Activated naive CD8-positive, alpha-beta T cell treated with anti-CD3 and anti-CD28 coated beads, Interleukin-2, amount 10 ng/mL, durations not matched to agents 7 days and 5 days (primary cell): ENCODE measurements at places on chromosomes 4 and X.
A peak's percentile ranks its signal among the peaks of the same experiment; 100 is the strongest.

DNA sequence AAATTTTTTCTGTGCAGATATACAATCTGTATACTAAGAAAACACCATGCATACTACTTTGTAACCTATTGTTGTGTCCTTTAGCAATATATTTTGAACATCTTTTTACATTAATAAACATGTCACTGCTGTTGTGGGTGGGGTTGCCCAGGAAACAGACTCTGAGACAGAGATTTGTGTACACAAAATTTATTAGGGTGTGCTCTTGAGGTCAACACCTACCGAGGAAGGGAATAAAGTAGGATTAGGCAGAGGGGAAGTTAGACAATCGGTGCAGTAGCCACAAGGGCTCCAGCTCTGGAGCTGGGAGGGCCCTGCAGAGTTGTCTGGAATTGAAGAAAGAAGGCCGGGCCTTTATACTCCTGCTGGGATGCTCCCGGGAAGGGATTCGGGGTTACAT is 56.4 kb downstream of the CXorf58 start:
- H3K36me3 ChIP-seq: peaks cover 1% of the 10 kb centered on the region
- H3K4me1 ChIP-seq: peaks cover 10% of the 10 kb centered on the region
- no peak for DNase-seq
- H3K27ac ChIP-seq: no peak overlapping the region

DNA sequence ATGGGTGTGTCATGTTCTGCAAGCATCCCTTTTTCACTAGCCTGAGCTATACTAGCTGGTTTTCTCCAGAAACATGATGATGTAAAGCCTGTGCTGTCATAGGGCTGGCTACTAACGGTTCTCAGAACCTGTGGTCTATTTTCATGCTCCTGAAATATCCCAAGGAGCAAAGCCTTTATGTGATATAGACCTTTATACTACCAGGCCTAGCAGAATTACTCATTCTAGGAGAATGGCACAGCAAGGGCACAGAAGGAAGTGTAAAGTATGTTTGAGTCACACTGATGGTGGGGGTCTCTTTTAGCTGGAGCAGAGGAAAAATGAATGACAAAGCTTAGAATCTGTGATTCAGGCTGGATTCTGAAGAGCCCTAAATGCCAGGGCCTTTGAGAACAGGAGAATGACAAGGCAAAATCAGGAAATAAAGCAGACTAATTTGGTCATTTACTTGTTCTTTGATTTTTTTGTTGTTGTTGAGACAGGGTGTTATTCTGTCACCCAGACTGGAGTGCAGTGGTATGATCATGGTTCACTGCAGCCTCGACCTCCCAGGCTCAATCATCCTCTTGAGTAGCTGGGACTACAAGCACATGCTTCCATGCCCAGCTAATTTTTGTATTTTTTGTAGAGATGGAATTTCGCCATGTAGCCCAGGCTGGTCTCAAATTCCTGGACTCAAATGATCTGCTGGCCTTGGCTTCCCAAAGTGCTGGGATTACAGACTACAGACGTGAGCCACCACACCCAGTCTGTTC is 11.8 kb downstream of the TCEAL1 start:
- no peaks in the 10 kb centered on the region for H3K36me3 ChIP-seq
- peaks cover 11% of the 10 kb centered on the region for H3K27me3 ChIP-seq
- H3K4me1 ChIP-seq: no peaks in the 10 kb centered on the region
- DNase-seq: no peak
- H3K4me3 ChIP-seq: no peak overlapping the region

- no peak overlapping the region for H3K27ac ChIP-seq
- no peak for DNase-seq
- H3K27me3 ChIP-seq: no peaks in the 10 kb centered on the region
- no peaks in the 10 kb centered on the region for H3K4me1 ChIP-seq
Observed at GRCh38 chr4:71841336-71841735, 57.5 kb upstream of the GC start.

DNA sequence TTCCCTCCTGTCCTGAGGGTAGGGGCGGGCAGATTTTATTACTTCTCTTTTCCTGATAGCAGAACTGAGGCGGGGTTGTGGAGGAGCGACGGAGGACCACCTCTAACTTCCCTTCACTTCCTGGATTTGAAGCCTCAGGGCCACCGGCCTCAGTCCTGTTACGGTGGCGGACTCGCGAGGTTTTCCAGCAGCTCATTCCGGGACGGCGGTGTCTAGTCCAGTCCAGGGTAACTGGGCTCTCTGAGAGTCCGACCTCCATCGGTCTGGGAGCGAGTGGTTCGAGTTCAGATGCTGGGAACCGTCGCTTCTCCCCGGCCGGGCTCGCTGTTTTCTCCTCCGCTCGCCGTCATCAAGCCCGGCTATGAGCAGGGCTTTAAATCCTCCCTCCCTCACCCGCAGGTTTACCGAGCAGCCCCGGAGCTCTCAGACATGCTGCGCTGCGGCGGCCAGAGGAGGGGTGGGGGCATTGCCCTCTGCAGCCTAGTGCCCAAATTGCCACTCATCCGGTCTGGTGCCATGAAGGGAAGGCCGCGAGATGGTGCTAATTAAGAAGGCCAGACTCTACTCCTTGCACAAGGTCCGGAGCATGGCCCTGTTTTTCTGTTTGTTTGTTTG is 23.3 kb downstream of the HAND2 start:
- no peak for DNase-seq
- peaks cover 91% of the 10 kb centered on the region for H3K27me3 ChIP-seq
- H3K4me3 ChIP-seq: peak overlapping the region; percentile 52
- H3K36me3 ChIP-seq: peaks cover 4% of the 10 kb centered on the region

- H3K36me3 ChIP-seq: no peaks in the 10 kb centered on the region
- no peaks in the 10 kb centered on the region for H3K27me3 ChIP-seq
- no peak overlapping the region for H3K4me3 ChIP-seq
- no peak for DNase-seq
- H3K27ac ChIP-seq: no peak overlapping the region
Observed at GRCh38 chr4:130632731-130633604, 1537.0 kb downstream of the C4orf33 start.

DNA sequence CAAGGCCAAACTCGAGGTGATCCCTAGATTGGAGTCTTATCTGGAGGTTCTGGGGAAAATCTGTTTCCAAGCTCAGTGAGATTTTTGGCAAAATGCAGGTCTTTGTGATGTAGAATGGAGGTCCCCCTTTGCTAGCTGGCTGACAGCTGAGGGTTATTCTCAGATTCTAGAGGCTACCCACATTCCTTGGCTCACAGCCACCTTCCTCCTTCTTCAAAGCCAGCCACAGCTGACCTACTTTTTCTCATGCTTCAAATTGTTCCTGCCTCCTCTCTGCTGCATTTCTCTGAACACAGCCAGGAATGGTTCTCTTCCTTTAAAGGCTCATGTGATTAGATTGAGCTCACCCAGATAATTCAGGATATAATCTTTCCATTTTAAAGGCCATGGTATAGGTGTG is 86.9 kb downstream of the VCX3A start:
- H3K4me1 ChIP-seq: no peaks in the 10 kb centered on the region
- no peaks in the 10 kb centered on the region for H3K36me3 ChIP-seq
- no peak for DNase-seq
- no peak overlapping the region for H3K27ac ChIP-seq
- H3K4me3 ChIP-seq: no peak overlapping the region
- H3K27me3 ChIP-seq: no peaks in the 10 kb centered on the region
